A673 (cell line): ENCODE measurements at places on chromosomes 2 and 18. TPM values are rescaled to one million over a fixed set of nuclear protein-coding genes. Genes with fewer than 3 reads are reported as not detected.

DNA sequence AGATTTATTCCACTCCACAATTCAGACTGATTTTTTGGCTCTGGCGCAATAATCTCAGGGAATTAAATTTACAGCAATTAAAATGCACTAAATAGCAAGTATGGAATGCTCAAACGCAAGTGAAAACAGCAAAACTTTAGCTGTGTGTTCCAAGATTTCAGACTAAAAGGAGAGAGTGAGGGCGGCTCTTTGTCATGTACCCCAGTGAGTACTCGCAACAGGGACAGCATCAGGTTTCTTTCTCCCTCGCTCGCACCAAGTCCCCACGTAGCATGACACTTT is 1.1 kb downstream of the ROCK2 start:
- peak overlapping the region; percentile 83 for H3K27ac ChIP-seq
- H3K4me3 ChIP-seq: peak overlapping the region; percentile 85
- H3K4me1 ChIP-seq: peaks cover 16% of the 10 kb centered on the region
- no peaks in the 10 kb centered on the region for H3K36me3 ChIP-seq
- no peaks in the 10 kb centered on the region for H3K27me3 ChIP-seq

- H3K4me1 ChIP-seq: no peaks in the 10 kb centered on the region
- no peak overlapping the region for H3K4me3 ChIP-seq
- no peak overlapping the region for H3K27ac ChIP-seq
- no peaks in the 10 kb centered on the region for H3K27me3 ChIP-seq
- no peak for DNase-seq
Observed at GRCh38 chr2:21924640-21925285, 801.0 kb downstream of the TDRD15 start.

GRCh38 chr18:8946066-8946838 is 156.2 kb upstream of the NDUFV2 start:
- no peaks in the 10 kb centered on the region for H3K4me1 ChIP-seq
- no peak overlapping the region for H3K27ac ChIP-seq
- H3K4me3 ChIP-seq: no peak overlapping the region
- no peak for DNase-seq
- H3K27me3 ChIP-seq: no peaks in the 10 kb centered on the region

GRCh38 chr2:222774941-222775340 is 85.9 kb upstream of the ACSL3 start:
- no peaks in the 10 kb centered on the region for H3K36me3 ChIP-seq
- peak; percentile 35 for DNase-seq
- H3K27ac ChIP-seq: no peak overlapping the region
- no peak overlapping the region for H3K4me3 ChIP-seq
- H3K27me3 ChIP-seq: no peaks in the 10 kb centered on the region
- H3K4me1 ChIP-seq: no peaks in the 10 kb centered on the region

IL1F10 gene
- total RNA-seq: not detected in 2 replicates

DNA sequence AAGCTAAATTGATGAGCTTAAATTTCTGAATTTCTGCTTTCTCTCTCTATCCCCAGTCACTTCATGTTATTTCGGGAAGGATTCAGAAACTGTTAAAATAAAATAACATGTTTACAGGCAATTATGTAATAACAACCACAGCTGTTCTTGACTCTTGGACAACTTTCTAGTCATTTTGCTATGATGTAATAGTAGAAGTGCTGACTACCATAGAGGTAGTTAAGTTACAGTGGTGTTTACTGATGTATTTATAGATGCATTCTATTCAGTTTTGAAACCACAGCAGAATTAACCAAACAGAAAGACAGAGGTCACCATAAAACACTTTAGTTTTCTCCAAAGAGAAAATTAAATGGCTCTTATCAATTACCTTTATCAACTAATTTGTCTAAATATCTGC is 1292.0 kb upstream of the CHAC2 start:
- no peak overlapping the region for H3K27ac ChIP-seq
- DNase-seq: no peak
- no peak overlapping the region for H3K4me3 ChIP-seq
- H3K36me3 ChIP-seq: no peaks in the 10 kb centered on the region

GRCh38 chr2:24613154-24613814 is 122.2 kb downstream of the NCOA1 start:
- no peak overlapping the region for H3K27ac ChIP-seq
- peak; percentile 71 for DNase-seq
- peaks cover 18% of the 10 kb centered on the region for H3K4me1 ChIP-seq
- H3K36me3 ChIP-seq: no peaks in the 10 kb centered on the region
- H3K27me3 ChIP-seq: no peaks in the 10 kb centered on the region
